ENCODE measurements at places on chromosomes 6 and 20.
A peak's percentile ranks its signal among the peaks of the same experiment; 100 is the strongest.

- no peak for DNase-seq
These were observed 155.5 kb downstream of the CFAP61 start for GRCh38 chr20:20207872-20208271.

- DNase-seq: no peak
These were observed 37.7 kb upstream of the SLC4A11 start for GRCh38 chr20:3276680-3277015.

DNA sequence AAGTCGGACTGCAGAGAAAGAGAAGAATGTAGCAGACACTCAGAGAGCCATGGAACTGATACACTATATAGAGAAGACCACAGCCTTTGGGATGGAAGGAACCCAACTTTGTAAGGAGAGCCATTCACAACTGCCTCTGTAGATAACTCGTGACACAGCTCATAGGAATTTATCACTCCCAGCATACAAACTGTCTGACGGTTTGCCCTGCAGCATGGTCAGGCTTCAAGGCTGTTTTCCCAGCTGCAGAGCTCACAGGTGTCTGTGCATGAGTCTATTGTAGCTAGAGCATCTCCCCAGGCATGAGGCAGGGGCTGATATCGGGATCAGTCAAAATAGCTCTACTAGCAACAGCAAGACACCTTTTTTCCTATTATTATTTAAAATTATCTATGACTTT, 130.5 kb upstream of the DTNBP1 start:
- DNase-seq: no peak

DNA sequence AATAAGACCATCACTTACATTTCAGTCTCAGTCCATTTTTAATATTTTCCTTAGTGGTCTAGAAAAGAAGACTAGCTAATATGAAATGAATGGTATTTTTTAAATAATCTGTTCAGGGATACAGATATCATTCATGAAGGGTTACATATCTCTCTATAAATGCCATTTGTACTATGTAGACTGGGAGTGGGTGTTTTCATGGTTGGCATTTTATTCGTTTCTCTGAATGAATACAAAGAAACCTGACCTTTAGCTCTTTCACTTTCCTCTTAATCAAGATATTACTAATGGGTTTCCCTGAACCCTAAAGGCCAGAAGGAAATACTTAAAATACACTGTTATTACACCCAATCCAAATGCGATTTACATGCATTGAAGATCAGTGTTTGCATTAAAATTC, 788.9 kb downstream of the TBC1D32 start:
- no peak for DNase-seq

- DNase-seq: peak; percentile 56
These were observed 20.5 kb upstream of the TIAM2 start for GRCh38 chr6:154974485-154975149.

GRCh38 chr6:3318226-3318625, 59.5 kb downstream of the PSMG4 start:
- peak; percentile 67 for DNase-seq

All from activated CD8-positive, alpha-beta memory T cell treated with anti-CD3 and anti-CD28 coated beads, Interleukin-2, amount 50 U/mL, for 48 hours (primary cell).